ENCODE measurements at places on chromosomes 4 and X.

DNA sequence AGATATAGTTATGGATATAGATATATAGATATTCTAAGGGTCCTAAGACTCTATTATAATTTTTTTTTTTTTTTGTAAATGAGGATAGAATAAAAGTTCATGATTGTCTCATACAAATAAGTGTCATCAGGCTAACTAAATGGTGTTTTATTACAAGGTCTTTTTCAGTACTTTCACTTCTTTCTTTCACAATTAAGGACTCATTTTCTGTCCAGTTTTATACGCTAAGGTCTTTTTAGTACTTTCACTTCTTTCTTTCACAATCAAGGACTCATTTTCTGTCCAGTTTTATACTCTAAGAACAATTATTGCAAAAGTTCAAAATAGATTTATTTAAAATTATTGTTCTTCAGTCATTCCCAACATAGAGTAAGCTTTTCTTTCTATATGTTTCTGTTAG lies 32.7 kb downstream of the RUFY3 start:
- no peak for DNase-seq
- no peak overlapping the region for H3K27ac ChIP-seq
- no peaks in the 10 kb centered on the region for H3K27me3 ChIP-seq

DNA sequence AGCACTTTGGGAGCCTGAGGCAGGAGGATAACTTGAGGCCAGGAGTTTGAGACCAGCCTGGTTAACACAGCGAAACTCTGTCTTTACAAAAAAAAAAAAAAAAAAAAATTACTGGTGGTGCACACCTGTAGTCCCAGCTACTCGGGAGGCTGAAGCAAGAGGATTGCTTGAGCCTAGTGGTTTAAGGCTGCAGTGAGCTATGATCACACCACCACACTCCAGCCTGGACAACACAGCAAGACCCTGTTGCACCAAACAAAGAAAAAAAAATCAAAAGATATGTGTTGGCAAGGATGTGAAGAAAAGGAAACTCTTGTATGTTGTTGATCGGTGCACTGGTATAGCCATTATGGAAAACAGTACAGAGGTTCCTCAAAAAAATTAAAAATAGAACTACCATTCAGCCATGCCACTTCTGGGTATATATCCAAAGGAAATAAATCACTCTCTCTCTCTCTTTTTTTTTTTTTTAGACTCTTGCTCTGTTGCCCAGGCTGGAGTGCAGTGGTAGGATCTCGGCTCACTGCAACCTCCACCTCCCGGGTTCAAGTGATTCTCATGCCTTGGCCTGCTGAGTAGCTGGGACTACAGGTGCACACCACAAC lies 15.2 kb downstream of the SH3D19 start:
- H3K4me3 ChIP-seq, result no peak overlapping the region
- no peak overlapping the region for H3K27ac ChIP-seq
- no peaks in the 10 kb centered on the region for H3K36me3 ChIP-seq
- H3K27me3 ChIP-seq, result no peaks in the 10 kb centered on the region
- no peaks in the 10 kb centered on the region for H3K4me1 ChIP-seq

GRCh38 chr4:47222276-47222675 lies 190.9 kb downstream of the GABRB1 start:
- H3K27me3 ChIP-seq, result no peaks in the 10 kb centered on the region
- DNase-seq, result no peak
- no peaks in the 10 kb centered on the region for H3K36me3 ChIP-seq

GRCh38 chr4:98620087-98620784 lies 38.2 kb downstream of the TSPAN5 start:
- DNase-seq, result no peak
- no peaks in the 10 kb centered on the region for H3K27me3 ChIP-seq
- peaks cover 10% of the 10 kb centered on the region for H3K4me1 ChIP-seq

GRCh38 chrX:140346729-140347128 lies 158.1 kb downstream of the SOX3 start:
- H3K4me1 ChIP-seq, result no peaks in the 10 kb centered on the region
- no peaks in the 10 kb centered on the region for H3K36me3 ChIP-seq
- no peaks in the 10 kb centered on the region for H3K27me3 ChIP-seq
- no peak overlapping the region for H3K4me3 ChIP-seq
- H3K27ac ChIP-seq, result no peak overlapping the region
- no peak for DNase-seq

GRCh38 chrX:9227276-9227675 lies 193.3 kb upstream of the FAM9B start:
- H3K27me3 ChIP-seq, result no peaks in the 10 kb centered on the region
- no peak overlapping the region for H3K4me3 ChIP-seq
- H3K27ac ChIP-seq, result no peak overlapping the region
- no peaks in the 10 kb centered on the region for H3K36me3 ChIP-seq
- H3K4me1 ChIP-seq, result no peaks in the 10 kb centered on the region

DNA sequence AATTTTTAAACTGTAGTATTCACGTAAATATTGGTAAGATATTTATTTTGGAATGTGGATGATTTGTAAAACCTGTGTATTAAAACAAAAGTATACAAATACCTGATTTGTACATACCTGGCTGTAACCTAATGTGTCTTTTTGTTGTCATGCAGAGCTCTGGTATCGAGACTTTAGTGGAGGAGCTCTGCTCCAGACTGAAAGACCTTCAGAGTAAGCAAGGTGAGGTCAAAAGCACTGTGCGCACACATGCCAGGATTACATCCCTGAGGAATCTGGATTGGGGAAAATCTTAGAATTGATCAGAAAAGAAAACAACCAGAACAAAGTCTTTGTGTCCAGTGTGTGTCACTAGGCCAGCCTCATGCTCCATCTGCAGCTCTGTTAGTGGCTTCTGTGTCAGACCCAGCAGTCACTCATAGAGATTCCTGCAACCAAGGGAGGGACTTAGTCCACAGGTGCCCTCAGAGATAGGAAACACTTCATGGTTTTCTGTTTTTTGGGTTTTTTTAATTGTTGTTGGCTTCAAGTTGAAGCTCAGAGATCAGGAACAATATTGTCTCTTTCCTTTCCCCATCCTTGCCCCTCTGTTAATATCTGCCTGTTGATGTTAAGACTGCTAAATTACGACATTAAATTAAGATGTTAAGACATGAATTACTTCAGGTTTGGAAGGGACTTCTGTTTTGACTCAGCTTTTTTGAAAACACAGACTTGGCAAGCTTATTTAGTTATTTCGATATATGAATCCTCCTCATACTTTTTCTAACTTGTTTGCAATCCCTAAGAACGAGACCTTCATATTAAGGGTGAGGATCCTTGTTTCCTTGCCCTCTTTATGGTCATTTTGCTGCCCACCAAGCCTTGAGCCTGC lies 52.4 kb upstream of the TBC1D14 start:
- peaks cover 50% of the 10 kb centered on the region for H3K36me3 ChIP-seq
- no peaks in the 10 kb centered on the region for H3K27me3 ChIP-seq
- no peak overlapping the region for H3K27ac ChIP-seq
- H3K4me3 ChIP-seq, result no peak overlapping the region
- no peaks in the 10 kb centered on the region for H3K4me1 ChIP-seq
- DNase-seq, result no peak

DNA sequence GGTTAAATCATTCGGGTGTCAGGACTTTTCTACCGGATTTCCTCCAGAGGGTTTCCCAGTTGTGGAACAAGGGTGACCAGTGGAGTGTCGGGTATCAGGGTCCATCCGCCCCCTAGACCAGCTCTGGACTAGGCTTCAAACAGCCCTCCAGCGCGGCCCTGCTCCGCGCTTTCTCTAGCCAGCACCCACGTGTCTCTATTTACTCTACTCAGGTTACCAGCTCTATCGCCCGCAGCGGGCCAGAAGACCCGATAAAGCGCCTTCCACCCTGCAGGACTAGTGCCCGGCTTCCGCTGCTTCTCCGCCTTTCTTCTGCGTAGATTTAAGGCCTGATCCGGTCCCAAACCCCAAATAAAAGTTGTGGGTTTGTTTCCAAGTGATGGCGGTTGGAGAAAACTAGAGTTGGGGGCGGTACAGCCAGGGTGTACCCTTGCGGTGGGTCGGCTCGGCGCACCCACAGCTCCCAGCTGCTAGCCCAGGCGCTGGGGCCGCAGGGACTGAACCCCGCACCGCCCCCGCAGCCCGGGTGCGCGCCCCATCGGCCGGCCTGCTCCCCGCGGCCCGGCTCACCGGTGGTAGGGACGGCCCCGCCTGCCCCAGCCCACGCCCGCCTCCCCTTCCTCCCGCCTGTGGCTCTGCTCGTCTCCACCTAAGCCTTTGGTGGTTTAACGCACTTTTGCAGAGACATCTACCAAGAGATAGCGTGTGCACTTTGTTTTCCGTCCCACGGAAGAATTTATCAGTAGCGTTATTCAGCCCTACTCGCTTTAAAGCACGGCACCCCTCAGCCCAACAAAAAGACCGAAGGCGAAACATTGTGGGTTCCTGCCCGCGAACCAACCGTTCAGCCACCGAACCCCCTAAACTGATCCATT lies 2.1 kb downstream of the LEF1 start:
- peaks cover 29% of the 10 kb centered on the region for H3K27me3 ChIP-seq
- peak overlapping the region; percentile 68 for H3K4me3 ChIP-seq
- peak overlapping the region; percentile 95 for H3K27ac ChIP-seq
- H3K36me3 ChIP-seq, result peaks cover 12% of the 10 kb centered on the region
- peak; percentile 73 for DNase-seq
- peaks cover 22% of the 10 kb centered on the region for H3K4me1 ChIP-seq

- H3K27ac ChIP-seq, result peak overlapping the region; percentile 39
- no peak overlapping the region for H3K4me3 ChIP-seq
- H3K4me1 ChIP-seq, result no peaks in the 10 kb centered on the region
- no peak for DNase-seq
- no peaks in the 10 kb centered on the region for H3K27me3 ChIP-seq
- H3K36me3 ChIP-seq, result peaks cover 30% of the 10 kb centered on the region
Observed at GRCh38 chrX:13717700-13718472, 16.5 kb downstream of the TRAPPC2 start.

DNA sequence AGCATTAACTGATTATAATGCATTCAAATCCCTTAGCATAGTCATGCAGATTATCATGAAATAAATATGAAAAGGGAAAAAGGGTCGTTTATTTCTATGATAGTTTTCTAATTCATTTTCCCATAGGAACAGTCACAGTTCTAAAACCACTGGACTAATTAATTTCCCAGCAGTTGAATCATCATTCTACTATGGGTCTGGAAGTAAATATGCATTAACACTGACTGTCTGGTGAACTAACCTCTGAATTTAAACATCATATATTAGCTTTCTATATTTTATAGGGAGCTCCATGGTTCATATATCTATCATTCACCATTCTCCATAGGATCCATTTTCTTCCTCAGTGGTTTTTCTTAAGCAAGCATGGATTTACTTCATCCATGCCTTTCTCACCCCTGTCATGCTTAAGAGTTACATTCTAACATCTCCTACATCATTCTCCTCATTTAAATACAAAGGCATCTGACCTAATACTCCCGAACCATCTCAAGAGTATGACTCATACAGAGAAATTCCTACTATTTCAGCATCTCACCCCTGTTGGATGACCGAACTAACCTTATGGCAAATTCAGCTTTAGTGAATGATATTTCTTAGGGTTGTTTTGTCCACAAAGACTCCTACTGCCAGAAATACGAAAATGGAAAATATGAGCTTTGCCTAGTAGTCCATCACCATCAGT lies 198.7 kb upstream of the ADAMTS3 start:
- no peak overlapping the region for H3K4me3 ChIP-seq
- H3K27me3 ChIP-seq, result no peaks in the 10 kb centered on the region
- H3K36me3 ChIP-seq, result no peaks in the 10 kb centered on the region
- DNase-seq, result no peak

- no peak overlapping the region for H3K4me3 ChIP-seq
- H3K27ac ChIP-seq, result no peak overlapping the region
- DNase-seq, result no peak
- H3K36me3 ChIP-seq, result no peaks in the 10 kb centered on the region
- H3K4me1 ChIP-seq, result no peaks in the 10 kb centered on the region
Observed at GRCh38 chr4:121016611-121017010, 55.7 kb downstream of the NDNF start.

- H3K4me1 ChIP-seq, result peaks cover 2% of the 10 kb centered on the region
- no peaks in the 10 kb centered on the region for H3K27me3 ChIP-seq
- no peak overlapping the region for H3K27ac ChIP-seq
Observed at GRCh38 chrX:39911278-39911897, 186.4 kb downstream of the BCOR start.

- no peak for DNase-seq
- no peak overlapping the region for H3K27ac ChIP-seq
- H3K4me3 ChIP-seq, result no peak overlapping the region
- H3K4me1 ChIP-seq, result no peaks in the 10 kb centered on the region
- no peaks in the 10 kb centered on the region for H3K36me3 ChIP-seq
- no peaks in the 10 kb centered on the region for H3K27me3 ChIP-seq
Observed at GRCh38 chrX:38860106-38861013, 59.1 kb downstream of the MID1IP1 start.

- no peak overlapping the region for H3K27ac ChIP-seq
- no peak overlapping the region for H3K4me3 ChIP-seq
- no peaks in the 10 kb centered on the region for H3K27me3 ChIP-seq
- DNase-seq, result no peak
Observed at GRCh38 chr4:856225-856901, 30.4 kb upstream of the CPLX1 start.

DNA sequence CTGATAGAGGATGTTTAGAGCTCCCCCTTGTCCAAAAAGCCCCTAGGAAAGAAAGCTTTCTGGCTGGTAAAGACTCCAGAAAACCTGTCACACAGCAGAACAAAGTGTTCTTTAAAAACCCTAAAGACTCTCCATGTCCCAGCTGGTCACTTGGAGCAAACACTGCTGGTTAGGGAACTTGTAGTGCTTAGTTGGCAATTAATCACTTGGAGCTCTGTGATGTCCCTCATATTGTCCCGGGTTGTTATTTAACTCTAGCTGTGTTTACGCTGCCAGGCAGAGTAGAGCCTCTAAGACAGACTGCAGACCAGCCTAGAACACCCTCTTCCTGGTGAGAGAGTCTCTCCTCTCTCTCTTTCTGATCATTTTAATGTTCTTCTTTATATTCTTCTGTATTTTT lies 267.3 kb downstream of the BCOR start:
- H3K4me1 ChIP-seq, result no peaks in the 10 kb centered on the region
- H3K4me3 ChIP-seq, result no peak overlapping the region
- H3K36me3 ChIP-seq, result no peaks in the 10 kb centered on the region
- no peaks in the 10 kb centered on the region for H3K27me3 ChIP-seq
- no peak overlapping the region for H3K27ac ChIP-seq

DNA sequence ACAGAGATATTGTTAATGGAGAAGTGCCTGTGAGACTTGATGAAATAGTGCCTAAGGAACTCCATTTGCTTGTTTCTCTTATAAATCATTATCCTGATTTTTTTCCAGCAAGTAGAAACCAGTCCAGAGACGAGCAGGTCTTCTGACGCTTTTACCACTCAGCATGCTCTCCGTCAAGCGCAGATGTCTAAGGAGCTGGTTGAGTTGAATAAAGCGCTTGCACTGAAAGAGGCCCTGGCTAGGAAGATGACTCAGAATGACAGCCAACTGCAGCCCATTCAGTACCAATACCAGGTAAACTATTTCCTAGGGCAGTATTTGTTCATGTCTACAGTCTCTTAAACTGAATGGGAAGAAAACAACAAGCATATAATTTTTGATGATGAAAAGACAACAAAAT lies 63.6 kb downstream of the KIF4A start:
- H3K27ac ChIP-seq, result no peak overlapping the region
- H3K4me1 ChIP-seq, result no peaks in the 10 kb centered on the region
- peaks cover 5% of the 10 kb centered on the region for H3K36me3 ChIP-seq
- no peaks in the 10 kb centered on the region for H3K27me3 ChIP-seq
- no peak overlapping the region for H3K4me3 ChIP-seq

DNA sequence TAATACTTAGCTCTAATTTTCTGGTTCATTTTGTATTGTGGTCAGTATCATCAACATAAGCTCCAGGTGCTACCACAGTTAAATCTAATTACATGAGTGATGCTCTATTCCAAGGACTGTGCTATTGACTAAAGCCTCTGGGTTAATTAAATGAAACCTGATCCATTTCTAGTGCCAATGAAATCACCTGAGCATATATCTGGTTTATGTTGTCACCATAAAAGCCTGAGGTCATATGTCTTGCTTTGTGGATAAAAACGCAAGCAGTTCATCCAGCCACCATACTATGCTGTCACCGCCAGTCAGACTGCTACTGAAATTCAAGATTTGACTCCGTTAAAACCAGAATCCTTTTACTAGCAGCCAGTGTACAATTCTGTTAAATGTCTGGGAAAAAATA lies 64.2 kb upstream of the ZNF518B start:
- no peaks in the 10 kb centered on the region for H3K27me3 ChIP-seq
- no peak for DNase-seq
- no peaks in the 10 kb centered on the region for H3K36me3 ChIP-seq

All from thymus (tissue), 14 donors.